ENCODE measurements at places on chromosomes 7 and 10.

DNA sequence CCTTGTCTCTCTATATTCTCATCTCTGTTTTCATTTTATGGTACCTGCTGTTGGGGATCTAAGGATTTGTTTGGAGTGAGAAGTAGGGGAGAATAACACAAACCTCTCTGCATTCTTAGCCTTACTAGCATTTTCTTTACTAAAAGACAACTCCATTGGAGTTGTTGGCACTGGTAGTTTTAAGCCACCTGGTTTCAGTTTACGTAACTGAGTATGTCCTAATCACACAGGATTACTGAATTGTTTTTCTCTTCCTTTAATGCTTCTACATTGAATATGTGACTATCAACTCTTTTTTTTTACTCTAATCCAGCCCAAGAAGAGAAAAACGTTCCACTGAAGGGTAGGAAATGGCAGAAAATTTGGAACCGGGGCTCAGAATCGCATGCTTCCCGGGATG is 30.0 kb upstream of the TRIL start:
- DNase-seq = no peak

GRCh38 chr10:31011017-31011664 is 20.5 kb downstream of the ZNF438 start:
- DNase-seq = no peak

DNA sequence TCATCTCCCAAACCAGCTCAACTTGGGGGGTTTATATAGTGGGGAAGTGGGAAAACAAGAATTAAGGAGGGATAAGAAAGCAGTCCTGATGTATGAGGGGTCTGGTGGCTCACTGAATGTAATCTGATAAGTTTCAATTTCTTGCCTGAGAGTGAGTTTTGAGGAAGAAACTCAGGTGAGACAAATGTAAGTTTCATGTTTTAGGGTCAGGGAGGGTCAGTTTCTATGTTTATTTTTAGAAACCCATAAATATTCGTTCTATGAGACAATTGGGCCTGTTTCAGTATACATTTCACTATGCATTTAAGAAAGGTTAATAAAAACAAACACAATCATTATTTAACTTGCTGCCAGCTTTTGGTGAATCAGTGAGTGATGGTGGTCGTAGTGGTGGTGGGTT is 128.0 kb upstream of the MBL2 start:
- DNase-seq = no peak

GRCh38 chr10:68171539-68172080 is 60.3 kb downstream of the ATOH7 start:
- DNase-seq = no peak

DNA sequence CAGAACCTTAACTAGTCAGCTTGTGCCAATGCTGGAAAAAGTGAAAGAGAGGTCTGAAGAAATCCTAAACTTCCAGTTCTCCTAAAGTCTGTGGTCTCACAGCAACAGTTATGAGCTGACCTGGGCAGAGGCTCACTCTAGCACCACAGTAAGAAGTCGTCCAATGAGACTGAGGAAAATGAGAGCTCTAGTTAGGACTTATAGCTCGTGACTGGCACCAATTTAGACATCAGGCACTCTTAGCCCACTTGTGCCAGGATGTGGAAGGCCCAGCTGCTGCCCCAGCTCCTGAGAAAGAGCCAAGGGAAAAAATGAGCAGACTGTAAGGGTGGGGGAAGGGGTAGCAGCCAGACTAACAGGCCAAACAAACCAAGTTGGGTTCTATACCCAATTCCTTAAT is 7.6 kb downstream of the MMS19 start:
- no peak for DNase-seq

GRCh38 chr10:61136139-61136538 is 192.2 kb upstream of the RHOBTB1 start:
- DNase-seq = no peak

DNA sequence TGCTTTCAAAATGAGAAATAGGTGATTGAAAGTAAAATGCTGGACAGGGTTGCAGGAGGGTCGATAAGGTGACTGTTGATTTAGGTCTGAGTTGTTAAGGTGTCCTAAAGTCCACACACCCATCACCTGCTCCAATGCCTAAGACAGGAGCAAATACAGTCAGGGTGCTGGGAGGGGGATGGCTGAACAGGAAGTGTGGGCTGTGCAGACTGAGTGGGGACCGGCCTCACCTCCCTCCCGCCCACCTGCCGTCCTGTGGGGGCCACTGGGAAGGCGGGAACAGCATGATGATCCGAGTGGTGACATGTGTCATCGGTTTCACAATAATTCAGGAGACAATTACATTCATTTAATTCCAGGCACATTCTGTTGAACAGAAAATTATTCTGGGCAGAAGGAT is 260.8 kb downstream of the DNAJB6 start:
- no peak for DNase-seq

DNA sequence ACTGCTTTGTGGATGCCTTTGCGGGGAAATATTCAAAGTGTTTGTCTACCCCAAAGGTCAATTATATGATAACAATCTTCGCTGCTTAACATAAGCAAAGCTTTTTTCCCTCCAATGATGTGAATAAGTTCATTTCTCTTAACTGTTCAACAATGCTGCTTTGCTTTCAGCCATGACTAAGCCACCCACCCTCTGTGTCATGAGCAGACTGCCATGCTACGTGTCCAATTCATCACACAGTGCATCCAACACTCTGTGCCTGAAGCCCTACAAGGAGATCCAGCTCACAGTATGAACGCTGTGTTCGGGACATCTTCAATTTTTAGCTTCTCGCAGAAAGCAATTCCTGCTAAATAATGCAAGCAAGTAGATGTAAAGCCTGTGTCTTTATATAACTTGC is 5.7 kb upstream of the TAS2R40 start:
- no peak for DNase-seq

- no peak for DNase-seq
Measured at GRCh38 chr7:117963264-117964197, 90.3 kb upstream of the CTTNBP2 start.

GRCh38 chr7:117157241-117158209 is 165.3 kb downstream of the WNT2 start:
- DNase-seq = no peak

DNA sequence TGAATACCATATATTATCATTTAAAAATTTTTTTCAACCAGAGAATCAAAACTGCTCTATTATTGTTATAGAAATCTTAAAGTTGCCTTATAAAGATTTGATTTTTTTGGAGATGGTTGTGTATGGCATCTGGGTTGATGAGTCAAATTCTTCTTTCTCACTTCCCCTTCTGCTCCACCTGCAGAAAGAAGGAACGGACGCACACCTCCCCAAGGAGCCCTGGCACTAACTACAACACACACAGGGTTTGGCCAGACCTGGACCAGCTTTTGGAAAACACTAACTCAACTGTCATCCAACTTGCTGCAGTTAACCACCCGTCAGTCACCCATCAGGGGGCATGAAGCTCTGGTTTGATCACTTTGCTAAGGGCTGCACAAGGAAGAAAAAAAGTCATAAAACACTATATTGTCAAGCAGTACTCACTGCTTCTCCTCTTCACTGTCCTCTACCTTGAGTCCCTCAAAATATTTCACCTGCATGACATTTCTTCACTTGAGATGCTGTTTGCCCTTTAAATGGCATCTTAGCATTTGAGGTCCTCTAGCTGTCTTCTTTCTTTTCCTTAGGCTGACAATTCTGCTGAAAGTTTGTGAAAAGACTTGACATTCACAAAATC is 266.7 kb upstream of the PHF14 start:
- DNase-seq = no peak

DNA sequence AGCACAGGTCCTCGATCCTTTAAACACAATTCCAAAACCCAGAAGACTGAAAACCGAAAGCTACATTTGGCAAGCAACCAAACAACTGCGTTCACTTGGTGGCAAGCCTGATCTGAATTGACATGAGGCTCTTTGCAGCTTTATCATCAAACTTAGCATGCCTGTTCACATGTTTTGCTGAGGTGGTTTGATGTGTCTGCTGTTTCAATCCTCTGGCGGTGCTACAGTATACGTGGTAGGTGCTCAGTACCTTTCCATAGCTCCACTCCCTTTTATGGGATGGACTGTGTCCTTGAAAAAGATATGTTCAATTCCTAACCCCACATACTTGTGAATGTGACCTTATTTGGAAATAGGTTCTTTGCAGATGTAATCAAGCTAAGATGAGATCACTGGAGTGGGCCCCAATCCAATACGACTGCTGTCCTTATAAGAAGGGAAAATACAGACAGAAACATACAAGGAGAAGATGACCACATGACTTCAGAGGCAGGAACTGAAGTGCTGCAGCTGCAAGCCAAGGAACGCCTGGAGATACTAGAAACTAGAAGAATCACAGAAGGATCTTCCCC is 33.4 kb downstream of the CCDC6 start:
- no peak for DNase-seq

Measured in stimulated activated CD8-positive, alpha-beta memory T cell treated with anti-CD3 and anti-CD28 coated beads, Interleukin-2, amount 100 ng/mL, for 1 hour (primary cell).